CD4-positive, CD25-positive, alpha-beta regulatory T cell (primary cell): ENCODE measurements at places on chromosomes 12 and 14. TPM values are rescaled to one million over a fixed set of nuclear protein-coding genes. Genes with fewer than 3 reads are reported as not detected.

GNB3 gene
- not detected for total RNA-seq

DNA sequence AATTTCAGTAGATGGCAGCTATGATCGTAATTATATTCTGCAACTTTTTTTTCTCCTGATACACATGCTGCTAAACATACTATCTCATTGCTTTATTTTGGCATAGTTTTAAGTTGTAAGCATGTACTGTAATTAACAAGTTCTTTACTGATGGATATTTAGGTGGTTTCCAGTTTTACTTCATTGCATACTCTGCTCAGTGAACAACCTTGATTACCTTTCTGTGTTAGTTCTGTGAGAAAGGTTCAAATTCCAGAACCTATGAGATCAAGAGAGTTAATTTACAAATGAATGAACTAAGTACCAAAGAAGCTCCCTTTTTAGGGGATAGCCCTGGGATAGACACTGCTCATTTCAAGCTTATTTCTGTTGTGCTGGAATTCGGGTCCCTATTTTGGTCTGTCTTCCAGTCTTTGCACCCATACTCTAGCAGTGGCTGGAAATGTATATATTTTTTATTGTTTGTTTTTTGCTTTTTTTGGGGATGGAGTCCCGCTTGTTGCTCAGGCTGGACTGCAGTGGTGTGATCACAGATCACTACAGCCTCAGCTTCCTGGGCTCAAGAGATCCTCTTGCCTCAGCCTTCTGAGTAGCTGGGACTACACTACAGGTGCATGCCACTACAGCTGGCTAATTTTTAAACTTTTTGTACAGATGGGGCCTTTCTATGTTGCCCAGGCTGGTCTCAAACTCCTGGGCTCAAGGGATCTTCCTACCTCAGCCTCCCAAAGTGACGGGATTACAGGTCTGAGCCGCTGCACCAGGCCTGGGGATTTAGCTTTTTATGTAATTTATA, 10.6 kb downstream of the PAPOLA start:
- peaks cover 76% of the 10 kb centered on the region for H3K4me1 ChIP-seq
- H3K27ac ChIP-seq = no peak overlapping the region
- H3K27me3 ChIP-seq = no peaks in the 10 kb centered on the region
- peak overlapping the region; percentile 61 for H3K4me3 ChIP-seq

- H3K36me3 ChIP-seq = no peaks in the 10 kb centered on the region
- no peak overlapping the region for H3K27ac ChIP-seq
- H3K4me1 ChIP-seq = no peaks in the 10 kb centered on the region
- no peak overlapping the region for H3K4me3 ChIP-seq
Observed at GRCh38 chr12:110874351-110874750, 27.6 kb downstream of the CCDC63 start.

GRCh38 chr14:104011824-104012517, 69.6 kb upstream of the RD3L start:
- H3K27me3 ChIP-seq = no peaks in the 10 kb centered on the region
- H3K27ac ChIP-seq = no peak overlapping the region
- H3K36me3 ChIP-seq = no peaks in the 10 kb centered on the region
- H3K4me3 ChIP-seq = no peak overlapping the region
- no peaks in the 10 kb centered on the region for H3K4me1 ChIP-seq
